ENCODE measurements at places on chromosomes 2 and 18.

GRCh38 chr2:128638341-128639119, 319.9 kb upstream of the HS6ST1 start:
- DNase-seq, result no peak

- no peak for DNase-seq
These were observed 432.9 kb downstream of the MTX2 start for GRCh38 chr2:176702131-176702530.

DNA sequence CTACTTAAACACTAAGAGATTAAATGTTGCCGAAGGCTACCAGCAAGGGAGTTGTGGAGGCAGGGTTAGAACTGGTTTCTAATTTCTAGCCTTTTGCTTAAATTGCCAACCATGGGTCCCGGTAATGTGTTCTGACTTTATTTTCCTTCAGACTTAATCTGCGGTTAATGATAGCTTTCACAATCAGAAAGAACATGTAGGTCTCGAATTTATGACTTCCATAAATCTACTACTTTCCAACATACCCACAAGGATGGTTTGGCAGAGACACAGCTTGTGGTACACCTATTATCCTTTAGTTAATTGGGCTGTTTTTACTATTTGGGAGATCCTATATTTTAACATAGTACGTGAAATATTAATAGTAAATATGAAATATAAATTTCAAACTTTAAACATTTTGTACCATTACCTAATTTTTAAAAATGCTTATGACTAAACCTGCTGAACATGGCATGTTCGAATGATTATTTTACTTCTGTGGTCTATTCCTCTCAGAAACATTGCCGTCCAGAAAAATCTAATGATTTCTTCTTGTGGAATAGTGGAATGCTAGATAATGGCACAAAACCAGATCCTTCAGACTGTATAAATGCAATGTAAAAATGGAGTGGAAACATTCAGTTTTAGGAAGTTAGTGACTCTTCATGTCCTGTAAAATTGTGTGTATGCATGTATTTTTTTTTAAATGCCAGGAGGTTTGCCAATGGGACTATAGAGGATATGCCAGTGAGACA, 41.3 kb downstream of the PARD3B start:
- no peak for DNase-seq

GRCh38 chr18:35513181-35513936, 15.6 kb upstream of the INO80C start:
- no peak for DNase-seq

GRCh38 chr2:231602859-231603467, 10.3 kb downstream of the TEX44 start:
- DNase-seq, result no peak

GRCh38 chr18:47755102-47755456, 175.4 kb downstream of the SMAD2 start:
- DNase-seq, result no peak

DNA sequence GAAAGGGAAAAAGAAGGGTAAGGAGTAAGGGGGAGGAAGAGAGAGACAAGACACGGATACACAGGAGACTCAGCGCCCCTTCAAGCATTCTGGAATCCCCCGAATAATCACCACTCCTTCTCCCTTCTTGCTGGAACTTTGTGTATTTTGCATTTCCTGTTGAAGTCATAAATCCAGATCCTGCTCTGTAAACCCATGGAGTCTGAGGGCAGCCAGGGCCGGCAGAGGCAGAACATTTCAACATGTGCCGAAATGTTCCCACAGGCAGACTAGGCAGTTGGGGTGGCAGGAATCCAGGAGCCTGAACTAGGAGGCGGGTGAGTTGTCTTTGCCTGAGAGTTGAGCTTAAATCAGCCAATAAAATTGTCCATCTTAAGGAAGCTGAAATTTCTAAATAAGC, 193.1 kb downstream of the SH3RF3 start:
- no peak for DNase-seq

DNA sequence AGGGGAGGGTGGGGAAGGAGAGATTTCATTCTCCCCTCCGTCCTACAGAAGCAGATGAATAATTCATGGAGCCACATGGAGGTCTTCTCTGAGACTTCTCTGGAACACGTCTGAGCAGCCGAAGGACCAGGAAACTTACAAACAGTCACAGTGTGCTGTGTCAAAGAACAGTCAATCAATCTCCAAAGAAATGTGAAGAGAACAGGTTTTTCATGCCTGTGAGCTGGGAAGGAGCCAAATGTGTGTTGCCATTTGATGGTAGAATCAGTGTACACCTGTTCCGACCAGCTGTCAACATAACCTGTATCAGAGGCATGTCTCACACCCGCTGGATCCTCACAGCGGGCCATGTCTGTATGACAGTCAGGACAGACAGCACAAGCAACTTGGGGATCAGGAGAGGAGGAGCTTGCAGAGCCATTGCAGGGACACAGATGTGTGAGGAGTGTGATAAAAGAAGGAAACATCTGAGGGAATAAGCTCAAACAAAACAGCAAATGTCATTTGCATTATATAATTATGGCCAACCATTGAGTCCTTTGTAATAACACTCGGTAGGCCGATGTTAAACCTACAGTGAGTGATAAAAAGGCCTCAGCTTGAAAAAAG, 298.5 kb downstream of the EN1 start:
- no peak for DNase-seq

GRCh38 chr2:218275371-218276072, 5.2 kb downstream of the PNKD start:
- no peak for DNase-seq

DNA sequence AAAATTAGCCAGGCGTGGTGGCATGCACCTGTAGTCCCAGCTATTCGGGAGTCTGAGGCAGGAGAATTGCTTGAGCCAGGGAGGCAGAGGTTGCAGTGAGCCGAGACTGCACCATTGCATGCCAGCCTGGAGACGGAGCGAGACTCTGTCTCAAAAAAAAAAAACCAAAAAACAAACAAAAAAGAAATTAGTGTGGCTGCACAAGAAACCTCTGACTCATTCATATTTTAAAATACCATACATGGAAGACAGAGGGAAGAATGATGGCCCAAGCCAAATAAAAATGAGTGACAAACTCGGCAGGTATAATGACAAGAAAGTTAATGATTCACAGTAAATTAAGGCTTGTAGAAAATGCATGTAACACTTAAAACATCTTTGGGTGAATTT, 875.8 kb downstream of the EPHA4 start:
- DNase-seq, result no peak

- DNase-seq, result no peak
These were observed 185.9 kb downstream of the ICOS start for GRCh38 chr2:204122425-204122824.

DNA sequence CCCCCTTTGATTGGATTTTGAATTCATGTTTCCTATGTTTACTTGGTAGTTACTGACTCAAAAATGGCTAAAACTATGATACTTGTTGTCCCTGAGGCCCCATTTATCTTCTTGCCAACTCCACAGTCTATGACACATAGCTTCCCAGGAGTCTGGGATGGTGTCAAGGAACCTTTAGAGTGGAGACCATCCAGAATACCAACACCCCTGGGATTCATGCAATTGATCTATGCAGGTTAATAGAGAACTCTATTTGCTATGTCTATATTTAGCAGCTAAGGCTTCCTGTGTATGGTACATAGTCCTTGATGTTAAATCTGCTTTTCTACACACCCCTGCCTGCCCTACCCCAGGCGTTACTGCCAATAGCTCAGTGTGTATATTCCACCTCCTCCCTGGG, 218.5 kb upstream of the HDAC4 start:
- DNase-seq, result no peak

- no peak for DNase-seq
These were observed 3.5 kb upstream of the RHOB start for GRCh38 chr2:20443276-20443920.

GRCh38 chr18:57433934-57434535, 1.1 kb upstream of the ONECUT2 start:
- DNase-seq, result no peak

DNA sequence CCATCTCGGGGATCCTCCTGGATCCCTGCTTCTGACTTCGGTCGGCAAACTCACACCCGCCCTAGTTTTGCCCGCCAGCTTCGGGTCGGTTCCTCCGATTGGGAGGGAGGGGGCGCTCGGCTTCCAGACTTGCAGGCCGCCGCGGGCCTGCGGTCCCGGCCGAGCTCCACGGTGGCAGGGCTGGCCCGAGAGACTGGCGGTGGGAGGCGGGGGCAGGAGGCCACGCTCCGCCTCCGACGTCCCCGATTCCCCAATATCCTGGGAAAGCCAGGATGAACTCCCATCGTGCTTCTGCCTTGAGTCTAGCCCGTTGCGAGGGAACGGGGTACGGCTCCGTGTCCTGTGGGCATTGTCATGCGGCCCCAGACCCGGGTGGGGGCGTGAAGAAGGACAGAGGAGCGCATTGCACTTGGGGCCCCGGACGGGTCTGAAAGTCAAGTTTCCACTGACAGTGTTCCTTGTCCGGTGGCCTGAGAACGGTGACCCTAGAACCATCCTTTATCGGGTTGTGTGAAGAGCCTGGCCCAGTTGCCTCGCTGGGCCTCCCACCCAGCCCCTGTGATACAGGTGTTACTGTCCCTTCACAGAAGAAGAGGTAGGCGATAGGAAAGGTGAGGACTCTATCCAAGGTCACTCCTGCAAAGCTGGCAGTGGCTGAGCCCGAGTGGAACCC, 2.4 kb upstream of the INHBB start:
- peak; percentile 27 for DNase-seq

DNA sequence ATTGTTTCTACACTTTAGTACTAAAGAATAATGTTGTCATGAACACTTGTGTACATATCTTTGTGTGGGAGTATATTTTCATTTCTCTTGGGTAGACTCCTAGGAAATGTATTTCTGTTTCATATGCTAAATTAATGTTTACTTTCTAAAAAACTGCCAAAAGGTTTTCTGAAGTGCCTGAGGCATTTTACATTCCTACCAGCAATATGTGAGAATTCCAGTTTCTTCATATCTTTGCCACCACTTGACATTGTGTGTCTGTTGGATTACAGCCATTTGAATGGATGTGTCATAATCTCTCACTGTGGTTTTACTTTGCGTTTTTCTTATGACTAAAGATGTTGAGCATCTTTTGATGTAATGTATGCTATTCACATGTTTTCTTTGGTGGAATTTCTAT, 428.2 kb upstream of the KCNH7 start:
- no peak for DNase-seq

DNA sequence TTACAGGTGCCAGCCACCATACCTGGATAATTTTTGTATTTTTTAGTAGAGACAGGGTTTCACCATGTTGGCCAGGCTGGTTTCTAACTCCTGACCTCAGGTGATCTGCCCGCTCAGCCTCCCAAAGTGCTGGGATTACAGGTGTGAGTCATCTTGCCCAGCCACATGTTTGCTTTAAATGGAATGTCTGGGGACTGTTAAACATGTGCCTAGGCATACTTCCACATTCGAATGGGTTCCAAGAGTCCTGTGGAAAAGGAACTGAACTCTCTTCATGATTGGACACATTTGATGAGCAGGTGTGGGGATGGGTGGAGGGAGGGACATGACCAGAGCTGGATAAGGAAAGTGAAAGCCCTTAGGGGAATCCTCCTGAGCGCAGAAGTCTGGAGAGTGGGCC, 58.4 kb upstream of the GREB1L start:
- DNase-seq, result no peak

DNA sequence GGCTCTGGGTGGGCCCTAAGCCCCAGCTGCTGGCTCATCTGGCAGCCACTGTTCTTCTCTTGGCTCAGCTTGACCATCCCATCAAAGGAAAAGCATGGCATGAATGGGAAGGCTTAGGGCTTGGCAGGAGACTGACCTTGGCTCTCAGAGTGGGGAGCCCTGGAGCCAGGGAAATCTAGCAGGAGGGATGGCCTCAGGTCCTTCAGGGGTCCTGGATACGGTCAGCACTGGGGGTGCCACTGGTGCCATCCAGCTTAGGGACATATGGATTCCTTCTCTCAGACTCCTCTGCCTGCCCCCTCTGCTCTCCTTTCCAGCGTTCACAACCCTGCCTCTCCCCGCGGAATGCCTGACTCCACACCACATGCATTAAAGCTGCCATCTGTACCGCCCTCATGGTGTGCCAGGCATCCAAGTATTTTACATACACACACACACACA, 165.5 kb upstream of the HAAO start:
- DNase-seq, result no peak

DNA sequence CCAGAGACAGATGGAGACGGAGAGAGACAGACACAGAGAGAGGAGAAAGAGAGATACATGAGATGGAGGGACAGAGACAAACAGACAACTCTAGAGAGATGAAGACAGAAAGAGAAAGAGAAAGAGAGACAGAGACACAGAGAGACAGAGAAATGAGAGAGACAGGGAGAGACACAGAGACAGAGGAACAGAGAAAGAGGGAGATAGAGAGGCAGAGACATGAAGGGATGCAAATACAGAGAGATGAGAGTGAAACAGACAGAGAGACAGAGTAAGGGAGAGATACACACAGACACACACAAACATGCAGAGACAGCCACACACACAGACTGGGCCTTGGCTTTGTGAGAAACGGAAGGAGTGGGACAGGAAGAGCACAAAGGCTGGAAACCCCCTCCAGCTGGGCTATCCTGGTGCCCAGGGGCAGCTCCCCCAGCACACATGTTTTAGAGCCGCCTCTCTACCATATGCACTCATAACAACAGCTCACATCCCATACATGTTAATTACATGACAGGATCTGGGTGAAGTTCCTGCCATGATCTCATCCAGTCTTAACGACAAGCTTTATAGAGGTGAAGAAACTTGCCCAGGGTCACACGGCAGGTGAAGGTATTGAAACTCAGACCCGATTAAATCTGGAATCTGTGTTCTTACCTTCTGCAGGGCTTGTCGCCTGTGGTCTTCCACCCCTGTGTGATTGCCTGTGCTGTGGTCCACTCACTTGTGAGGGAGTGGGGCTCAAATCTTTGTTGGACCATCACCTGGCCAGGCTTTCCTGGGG, 32.4 kb downstream of the IL18R1 start:
- no peak for DNase-seq

DNA sequence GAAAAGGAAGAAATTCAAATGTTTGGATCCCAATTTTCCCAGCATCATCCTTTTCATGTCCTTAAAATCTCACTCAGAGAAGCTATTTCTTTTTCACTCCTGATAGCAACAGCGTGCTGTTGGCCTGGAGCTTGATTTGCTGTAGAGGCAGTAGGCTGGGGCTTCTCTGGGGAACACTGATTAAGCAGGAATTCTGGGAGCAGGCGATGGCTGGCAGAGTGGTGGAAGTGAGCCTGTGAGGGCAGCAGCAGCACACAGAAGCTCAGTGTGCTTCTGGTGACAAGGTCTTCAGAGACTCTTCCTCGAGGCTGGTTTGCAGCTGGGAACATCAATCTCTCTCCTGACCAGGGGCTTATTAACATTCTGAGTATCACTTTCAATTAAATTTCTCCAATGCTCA, 284.6 kb downstream of the DPP10 start:
- no peak for DNase-seq

DNA sequence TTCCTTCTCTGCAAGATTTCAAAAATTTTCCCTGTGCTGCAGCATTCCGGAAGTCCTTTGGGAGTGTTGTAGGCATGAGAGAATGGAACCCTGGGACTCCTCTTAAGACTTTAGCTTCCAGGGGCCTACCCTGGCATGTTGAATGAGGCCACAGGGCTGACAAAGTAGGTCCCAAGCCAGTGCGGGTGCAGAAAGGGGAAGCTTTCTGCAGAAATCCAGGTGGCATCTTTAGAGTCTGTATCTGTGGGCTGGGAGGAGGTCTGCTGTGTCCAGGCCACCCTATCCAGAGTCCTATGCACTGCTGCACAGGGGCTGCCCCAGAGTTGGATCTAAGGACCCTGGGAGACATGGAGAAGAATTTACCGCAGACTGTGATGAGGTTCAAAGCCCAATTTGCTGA, 1.9 kb upstream of the SIX2 start:
- DNase-seq, result no peak

All from activated CD4-positive, alpha-beta T cell treated with anti-CD3 and anti-CD28 coated beads, Interleukin-2, amount 50 U/mL, for 24 hours (primary cell).